ENCODE measurements at places on chromosomes 11 and 22.

DNA sequence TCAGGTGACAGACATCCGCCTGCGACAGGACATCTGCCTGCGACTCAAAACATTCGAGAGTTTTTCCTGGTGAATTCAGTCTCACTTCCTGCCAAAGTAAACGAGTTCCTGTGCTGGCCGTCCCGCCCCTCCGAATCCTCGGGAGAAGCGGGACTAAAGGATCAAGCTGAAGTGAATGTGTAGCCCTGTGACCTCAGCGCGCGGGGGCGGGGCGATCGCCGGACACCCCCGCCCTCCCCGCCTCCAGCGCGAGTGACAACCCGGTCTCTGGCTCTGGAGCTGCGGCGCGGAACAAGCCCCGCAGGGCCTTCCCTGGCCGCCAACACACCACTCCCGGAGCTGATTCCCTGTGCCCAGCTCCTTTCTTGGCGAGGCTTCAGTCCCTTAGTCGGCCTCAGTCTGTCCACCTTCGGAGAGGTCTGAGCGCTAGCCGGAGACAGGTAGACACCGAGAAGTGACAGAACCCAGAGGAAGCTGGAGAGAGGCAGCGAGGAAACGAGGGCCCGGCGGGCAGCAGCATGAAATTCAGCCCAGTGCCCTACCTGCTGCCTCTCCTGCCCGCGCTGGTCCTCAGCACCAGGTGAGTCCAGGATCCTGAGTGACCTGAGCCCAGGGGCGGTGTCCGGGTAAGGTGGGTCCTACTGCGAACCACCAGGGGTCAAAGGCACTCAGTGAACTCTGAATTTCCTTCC is 766.4 kb upstream of the LUZP2 start:
- DNase-seq: peak; percentile 10

GRCh38 chr11:47489395-47489755 is 40.4 kb upstream of the RAPSN start:
- DNase-seq: no peak

DNA sequence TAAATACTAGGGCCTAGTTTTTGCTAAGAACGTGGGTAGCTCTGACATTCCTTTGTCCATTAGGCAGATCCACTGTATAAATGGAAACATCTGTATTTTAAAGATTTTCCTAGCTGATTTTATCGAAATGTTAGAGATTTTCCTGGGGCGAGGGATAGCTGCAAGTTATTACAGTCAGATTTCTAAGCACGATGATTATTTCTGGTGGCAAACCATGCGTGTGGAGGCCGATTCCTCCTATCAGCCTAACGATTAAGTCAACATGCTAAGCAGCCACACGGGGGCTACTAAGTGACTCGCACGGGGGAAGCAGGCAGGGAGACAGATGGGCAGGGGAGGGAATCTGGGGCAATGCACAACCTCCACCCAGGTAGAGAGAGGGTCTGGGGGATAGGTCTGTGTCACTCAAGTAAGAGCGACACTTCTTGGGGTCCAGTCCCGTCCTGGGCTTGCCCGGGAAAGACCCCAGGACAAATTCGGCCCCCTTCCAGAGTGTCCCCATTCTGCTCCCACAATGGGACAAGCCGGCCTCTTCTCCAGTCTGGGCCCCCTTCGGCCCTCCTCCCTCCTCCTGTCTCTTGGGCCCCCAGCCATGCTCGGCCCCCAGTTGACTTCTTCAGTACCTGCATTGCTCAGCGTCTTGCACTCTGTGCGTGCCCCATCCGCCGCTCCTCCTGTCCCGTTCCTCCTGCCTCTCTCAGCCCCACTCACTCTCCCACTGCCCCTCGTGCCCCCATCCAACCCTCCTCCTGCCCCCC is 571 bp downstream of the C11orf24 start:
- DNase-seq: peak; percentile 78

GRCh38 chr22:30694640-30695350 is at the start of gene OSBP2:
Gene OSBP2, plus strand, starts transcription at chr22:30694874. Its CDS starts 36 bp downstream, at chr22:30694910.
- peak; percentile 23 for DNase-seq

DNA sequence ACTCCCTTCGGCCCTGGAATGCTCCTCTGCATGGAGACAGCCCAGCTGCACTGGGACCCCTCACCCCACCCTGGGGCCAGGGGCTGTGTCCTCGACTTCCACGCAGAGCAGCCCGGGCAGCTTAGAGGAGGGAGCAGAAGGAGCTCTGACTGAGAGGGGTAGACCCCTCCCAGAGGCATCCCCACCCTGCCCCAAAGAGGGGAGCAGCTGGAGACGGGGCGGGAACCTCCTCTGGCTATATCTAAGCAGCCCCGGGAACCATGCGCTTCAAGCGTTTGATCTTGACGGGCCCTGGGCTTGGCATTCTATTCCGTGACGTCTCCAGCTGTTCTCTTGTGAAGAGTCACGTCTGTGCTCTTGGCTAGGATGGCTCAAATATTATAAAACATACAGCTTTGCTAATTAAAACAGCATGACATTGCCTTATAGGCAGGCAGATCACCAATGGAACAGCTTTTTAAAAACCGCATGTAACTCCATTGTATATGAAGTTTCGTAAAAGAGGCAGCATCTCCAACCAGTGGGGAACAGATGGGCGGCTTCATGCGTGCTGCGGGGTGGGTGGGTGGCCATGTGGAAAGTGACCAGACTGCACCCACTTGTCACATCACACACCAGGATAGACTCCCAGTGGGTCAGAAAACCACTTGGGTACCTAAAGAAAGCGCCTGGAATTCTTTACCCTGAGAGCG is 7.7 kb downstream of the KCNQ1 start:
- DNase-seq: no peak

DNA sequence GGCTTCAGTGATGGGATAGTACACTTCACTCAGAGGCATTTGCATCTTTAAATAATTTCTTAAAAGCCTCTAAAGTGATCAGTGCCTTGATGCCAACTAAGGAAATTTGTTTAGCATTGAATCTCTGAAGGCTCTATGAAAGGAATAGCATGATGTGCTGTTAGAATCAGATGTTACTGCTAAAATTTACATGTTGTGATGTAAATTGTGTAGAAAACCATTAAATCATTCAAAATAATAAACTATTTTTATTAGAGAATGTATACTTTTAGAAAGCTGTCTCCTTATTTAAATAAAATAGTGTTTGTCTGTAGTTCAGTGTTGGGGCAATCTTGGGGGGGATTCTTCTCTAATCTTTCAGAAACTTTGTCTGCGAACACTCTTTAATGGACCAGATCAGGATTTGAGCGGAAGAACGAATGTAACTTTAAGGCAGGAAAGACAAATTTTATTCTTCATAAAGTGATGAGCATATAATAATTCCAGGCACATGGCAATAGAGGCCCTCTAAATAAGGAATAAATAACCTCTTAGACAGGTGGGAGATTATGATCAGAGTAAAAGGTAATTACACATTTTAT is 4.6 kb downstream of the MALAT1 start:
- DNase-seq: no peak

DNA sequence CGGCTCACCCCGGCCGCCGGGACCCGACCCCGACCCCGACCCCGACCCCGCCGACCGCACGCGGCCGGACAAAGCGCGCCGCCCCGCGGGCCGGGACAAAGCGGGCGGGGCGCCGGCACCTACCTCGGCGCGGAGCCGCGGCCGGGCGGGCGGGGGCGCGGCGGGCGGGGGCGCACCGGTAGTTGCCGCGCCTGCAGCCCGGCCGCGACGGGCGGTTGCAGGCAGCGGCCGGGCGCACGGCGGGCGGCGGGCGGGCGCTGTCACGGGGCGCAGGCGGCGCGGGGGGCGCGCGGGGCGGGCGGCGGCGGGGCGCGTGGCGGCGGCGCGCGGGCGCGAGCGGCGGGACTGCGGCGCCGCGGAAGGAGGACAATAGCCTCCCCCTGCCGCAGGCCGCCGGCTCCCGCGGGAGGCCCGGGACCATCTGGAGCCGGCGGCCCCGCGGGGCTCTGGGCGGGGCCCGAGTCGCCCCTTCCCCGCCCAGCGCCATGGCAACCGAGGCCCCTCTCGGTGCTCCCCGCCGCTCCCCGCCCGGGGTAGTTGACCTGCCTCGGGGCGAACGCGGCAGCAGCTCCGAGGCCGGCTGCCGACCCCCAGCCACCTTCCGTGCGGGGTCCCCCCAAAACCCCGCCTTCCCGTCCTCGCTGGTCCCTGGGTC is 851 bp downstream of the SPTBN2 start:
- DNase-seq: peak; percentile 26

GRCh38 chr11:1640076-1640946 is 10.7 kb downstream of the KRTAP5-5 start:
- peak; percentile 78 for DNase-seq

- no peak for DNase-seq
These were observed 226.4 kb upstream of the KIRREL3 start for GRCh38 chr11:127226949-127227348.

DNA sequence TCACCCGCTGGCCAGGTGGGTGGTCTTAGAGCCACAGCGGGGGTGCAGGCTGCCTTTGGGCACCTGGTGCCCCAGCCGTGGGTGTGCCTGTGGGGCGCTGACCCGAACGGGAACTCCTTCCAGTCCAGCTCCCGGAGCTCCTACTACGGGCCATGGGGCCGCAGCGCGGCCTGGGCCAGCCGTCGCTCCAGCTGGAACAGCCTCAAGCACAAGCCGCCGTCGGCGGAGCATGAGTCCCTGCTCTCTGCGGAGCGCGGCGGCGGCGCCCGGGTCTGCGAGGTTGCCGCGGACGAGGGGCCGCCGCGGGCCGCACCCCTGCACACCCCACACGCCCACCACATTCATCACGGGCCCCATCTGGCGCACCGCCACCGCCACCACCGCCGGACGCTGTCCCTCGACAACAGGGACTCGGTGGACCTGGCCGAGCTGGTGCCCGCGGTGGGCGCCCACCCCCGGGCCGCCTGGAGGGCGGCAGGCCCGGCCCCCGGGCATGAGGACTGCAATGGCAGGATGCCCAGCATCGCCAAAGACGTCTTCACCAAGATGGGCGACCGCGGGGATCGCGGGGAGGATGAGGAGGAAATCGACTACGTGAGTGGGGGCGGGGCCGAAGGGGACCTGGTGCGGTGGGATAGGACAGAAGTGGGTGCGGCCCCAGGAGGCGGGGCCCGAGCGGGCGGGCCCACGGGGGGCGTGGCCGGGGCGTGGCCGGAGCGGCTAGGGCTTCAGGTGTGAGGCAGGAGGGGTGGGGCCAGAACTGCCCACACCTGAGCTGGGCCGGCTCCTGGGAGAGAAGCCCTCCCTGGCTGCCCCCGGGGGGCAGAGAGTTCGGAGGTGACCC is 91.5 kb downstream of the CACNA1I start:
- peak; percentile 85 for DNase-seq
